AG20443 (cell line): ENCODE measurements at places on chromosomes 4 and X.

- peak; percentile 59 for DNase-seq
Measured at GRCh38 chr4:124711471-124712371, 811 bp downstream of the ANKRD50 start.

DNA sequence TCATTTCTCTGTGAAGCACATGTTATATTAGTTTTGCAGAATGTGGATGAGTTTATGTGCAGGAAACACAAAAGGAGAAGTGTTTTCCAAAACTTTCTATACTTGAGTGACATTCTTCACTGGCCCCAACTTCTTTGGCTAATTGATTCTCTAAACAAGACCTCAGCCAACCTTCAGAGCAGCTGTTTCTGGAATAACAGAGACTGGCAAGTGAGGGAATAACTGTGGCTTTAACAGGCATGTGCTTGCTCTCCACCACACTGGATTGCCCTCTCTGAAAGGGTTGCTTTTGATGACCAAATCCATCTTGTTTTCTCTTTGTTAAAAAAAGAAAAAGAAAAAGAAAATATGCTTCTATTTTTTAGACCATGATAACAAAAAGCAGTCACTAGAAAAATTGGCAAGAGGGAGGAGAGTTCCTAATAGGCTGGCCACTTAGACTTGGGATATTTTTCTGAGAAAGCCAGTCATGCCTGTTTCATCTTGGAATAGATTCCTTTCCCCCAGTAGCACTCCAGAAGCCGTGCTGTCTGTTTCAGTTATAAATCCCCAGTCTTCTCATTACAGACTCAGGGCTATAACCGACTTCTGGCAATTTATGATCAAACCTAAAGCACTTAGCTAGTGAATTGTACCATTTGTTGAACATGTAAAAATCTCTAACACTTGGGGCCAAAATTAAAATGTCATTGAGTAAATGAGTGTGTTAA, 295.0 kb upstream of the NR3C2 start:
- DNase-seq = no peak

DNA sequence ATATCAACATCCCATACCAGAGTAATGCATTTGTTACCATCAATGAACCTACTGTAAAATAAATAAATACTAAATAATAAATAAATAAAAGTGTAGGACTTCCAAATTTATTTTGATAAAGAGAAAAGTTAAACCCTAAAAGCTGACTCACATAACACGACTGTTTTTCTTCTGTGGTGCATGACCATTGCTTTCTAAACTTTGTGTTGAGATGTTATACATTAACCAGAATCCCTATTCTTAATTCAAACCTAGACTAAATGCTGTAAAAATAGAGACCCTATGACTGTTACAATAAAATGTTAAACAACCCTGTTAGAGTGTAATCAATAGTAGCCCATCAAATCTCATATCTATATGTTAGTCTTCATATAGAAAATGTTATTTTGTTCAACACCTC, 20.9 kb upstream of the PRMT9 start:
- DNase-seq = no peak

DNA sequence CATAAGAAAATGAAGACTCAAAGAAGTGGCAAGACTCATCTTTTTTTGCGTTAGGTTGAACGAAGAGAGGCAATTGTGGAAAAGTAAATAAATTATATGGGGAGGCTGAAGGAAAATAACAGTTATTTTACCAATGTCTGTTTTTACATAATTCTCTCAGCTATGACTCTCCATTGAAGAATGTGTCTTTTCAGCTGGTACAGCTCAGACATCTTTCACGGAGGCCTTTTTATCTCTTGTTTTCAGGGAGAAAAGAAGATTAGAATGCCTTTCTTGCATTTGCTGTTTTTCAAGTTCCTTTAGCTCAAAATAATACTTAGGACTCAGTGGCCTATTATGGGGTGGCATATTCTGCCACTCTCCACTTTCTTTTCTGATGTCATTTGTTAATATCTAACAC, 153.0 kb downstream of the ADAM29 start:
- no peak for DNase-seq

DNA sequence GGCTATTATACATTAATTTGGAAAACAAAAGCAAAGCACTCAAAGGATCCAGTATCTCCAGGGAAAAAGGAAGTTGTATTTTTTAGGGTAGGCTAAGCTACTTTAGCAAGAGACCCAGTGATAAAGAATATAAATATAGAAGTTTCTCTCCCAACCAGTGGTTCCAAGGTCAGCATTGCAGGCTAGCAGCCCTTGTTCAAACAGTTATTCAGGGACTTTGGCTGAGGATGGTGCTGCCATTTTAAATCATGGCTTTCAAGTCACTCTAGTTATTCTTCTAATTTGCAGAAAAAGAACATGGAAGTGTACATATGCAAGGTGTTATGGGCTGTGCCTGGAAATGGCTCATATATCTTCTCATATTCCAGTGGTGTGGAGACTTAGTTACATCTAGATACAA, 9.3 kb downstream of the SCOC start:
- no peak for DNase-seq

DNA sequence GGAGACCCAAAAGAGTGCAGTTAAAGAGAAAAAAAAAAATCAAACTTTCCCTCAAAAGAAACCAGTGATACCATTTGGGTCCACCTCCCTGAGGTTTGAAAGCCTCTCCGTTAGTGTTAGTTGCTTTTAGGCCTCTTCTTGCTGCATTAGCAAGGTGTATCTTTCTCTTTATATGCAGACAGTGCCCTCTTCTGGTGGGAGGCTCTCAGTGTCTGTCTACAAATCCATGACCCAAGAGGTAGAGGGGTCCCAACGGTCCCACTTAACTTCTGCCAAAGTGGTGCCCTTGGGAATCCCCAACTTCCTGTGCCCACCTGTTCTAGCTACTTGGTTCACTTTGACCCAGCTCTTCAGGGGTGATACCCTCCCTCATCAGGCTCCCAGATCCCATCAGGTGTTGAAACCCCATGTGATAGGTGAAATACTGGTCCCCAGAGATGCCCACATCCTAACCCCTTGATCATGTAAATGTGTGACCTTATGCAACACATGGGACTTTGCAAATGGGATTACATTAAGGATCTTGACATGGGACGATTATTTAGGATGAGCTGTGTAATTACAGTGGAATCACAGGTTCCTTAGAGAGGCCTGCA, 63.7 kb upstream of the CD99 start:
- peak; percentile 38 for DNase-seq

DNA sequence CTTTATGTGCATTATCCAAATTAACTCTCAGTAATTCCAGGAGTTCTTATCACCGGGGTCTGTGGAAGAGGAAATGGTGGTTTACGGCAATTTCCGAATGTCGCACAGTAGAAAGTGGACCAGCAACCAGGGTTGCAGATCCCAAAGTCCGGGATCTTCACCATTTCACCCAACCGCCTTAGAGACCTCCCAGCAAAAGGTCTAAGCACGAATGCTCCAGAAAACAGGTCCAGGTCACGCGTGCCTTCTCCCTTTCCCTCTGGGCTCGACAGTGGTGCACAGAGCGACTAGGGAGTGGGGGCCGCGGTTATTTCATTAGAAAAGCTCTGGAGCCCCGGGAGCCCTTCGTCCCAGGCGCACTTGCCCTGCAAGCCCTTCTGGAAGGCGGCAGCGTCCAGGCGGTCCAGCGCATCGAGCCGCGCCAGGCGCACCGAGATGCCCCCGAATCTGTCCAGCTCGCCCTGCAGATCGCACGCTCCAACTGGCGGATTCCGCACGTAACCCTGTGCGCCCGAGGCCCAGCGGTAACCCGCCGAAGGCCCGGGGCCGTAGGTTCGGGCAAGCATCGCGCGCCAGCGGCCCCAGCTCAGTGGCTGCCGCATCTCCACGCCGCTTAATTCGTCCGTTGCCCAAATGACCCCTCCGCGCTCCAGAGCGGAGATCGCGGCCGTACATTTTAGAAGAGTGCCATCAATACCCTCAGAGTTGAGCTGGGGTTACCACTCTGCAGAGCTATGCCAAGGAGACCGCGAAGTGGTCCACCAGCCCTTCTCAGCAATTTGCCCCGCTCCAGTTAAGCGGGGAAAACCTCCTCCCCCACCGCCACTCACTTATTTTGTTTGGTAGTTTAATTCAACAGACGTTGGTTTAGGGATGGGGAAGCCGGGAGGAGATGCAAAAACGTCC, at the start of gene NUDT6:
NUDT6 (minus strand) TSS at position 627 of the 906 bp plus-strand sequence; CDS start at position 602, 25 bp downstream.
- peak; percentile 68 for DNase-seq

DNA sequence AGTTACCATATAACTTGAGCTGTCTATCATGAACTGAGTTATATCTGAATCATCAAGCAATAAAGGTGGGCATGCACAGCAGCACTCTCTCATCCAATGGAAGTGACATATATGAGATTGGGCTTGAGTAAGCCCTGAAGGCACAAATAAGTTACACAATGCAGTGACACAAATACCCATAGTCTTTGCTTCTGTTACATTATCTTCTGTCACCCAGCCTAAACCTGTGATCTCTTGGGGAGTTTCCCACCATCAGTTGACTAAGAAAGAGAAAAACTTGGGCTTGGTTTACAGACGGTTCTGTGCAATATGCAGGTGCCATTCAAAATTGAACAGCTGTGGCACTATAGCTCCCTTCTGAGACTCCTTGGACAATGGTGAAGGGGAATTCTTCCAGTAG, 138.8 kb upstream of the IL15 start:
- DNase-seq = no peak

DNA sequence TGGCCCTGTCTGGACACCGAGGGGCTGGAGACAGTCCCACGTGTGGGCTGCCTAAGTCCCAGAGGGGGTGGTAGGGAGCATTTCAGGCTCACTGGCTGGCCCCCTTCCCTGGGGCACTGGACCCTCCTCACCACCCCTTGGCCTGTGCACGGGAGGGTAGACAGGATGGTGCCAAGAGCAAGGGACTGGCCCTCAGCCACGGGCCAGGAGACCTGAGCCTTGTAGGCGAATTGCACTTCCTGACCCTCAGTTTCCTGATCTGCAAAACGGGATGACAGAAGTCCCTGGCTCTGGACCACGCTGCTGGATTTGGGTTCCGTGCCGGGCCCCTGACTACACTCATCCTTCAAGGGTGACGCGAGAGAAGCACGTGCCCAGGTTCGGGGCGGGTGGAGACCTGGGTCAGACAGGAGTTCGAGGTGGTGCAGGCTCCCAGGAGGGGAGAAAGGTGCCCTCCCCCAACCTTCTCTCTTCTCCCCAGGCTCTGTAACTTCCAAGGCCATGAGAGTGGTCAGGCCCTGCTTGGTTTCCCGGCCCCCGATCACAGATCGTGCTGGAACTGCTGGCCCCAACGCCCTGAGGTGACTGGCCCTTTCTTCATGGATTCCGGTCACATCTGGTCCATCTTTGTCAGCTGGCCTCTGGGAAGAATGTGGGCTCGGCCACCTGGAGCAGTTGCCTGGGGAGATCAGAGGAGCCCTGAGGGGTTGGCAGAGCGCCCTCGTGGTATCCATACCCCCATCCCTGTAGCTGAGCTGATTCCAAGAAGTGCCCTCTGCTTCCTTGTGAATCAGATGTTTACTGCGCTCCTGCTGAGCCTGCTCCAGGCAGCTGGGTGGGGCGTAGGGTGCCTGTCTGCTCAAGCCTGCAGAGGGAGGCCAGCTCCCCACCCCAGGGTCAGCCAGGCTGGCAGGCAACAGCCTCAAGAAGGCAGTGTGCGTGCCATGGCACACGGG, 3.3 kb downstream of the SH3BP2 start:
- no peak for DNase-seq
